ENCODE measurements at places on chromosomes 6 and 20. TPM values are rescaled to one million over a fixed set of nuclear protein-coding genes. Genes with fewer than 3 reads are reported as not detected.

ULBP1 gene
- total RNA-seq: 1.8 TPM

RBL1 gene
- total RNA-seq: 41.4 TPM

RFX6 gene
- not detected for total RNA-seq

PPP1R10 gene
- total RNA-seq: 67.4 TPM

AIF1 gene
- total RNA-seq: 26.1 TPM

TPX2 gene
- 149 TPM for total RNA-seq

RIPPLY2 gene
- not detected for total RNA-seq

OR2J3 gene
- total RNA-seq: not detected

PAX1 gene
- not detected for total RNA-seq

RIPK1 gene
- 18.5 TPM for total RNA-seq

EPM2A gene
- total RNA-seq: 6.4 TPM

BMP7 gene
- total RNA-seq: not detected

MUCL3 gene
- total RNA-seq: not detected

PLEKHG1 gene
- total RNA-seq: 6.7 TPM

PRSS35 gene
- not detected for total RNA-seq

MEP1A gene
- total RNA-seq: not detected

SASH1 gene
- 1.2 TPM for total RNA-seq

DEFB132 gene
- not detected for total RNA-seq

SLC22A16 gene
- total RNA-seq: not detected

SYCP2L gene
- 0.10 TPM for total RNA-seq

SOX4 gene
- total RNA-seq: 0.05 TPM

RIMS1 gene
- total RNA-seq: not detected

SOBP gene
- 0.24 TPM for total RNA-seq

VSX1 gene
- total RNA-seq: not detected

SLC16A10 gene
- total RNA-seq: 3.4 TPM

MOG gene
- total RNA-seq: not detected

PCK1 gene
- total RNA-seq: not detected

Measured in activated CD4-positive, alpha-beta memory T cell treated with anti-CD3 and anti-CD28 coated beads for 36 hours (primary cell).